Stimulated activated CD8-positive, alpha-beta memory T cell treated with anti-CD3 and anti-CD28 coated beads, Interleukin-7, amount 100 ng/mL, for 1 hour (primary cell): ENCODE measurements at places on chromosomes 16 and 17.

GRCh38 chr17:67203818-67204217 lies 41.2 kb downstream of the HELZ start:
- DNase-seq = no peak

DNA sequence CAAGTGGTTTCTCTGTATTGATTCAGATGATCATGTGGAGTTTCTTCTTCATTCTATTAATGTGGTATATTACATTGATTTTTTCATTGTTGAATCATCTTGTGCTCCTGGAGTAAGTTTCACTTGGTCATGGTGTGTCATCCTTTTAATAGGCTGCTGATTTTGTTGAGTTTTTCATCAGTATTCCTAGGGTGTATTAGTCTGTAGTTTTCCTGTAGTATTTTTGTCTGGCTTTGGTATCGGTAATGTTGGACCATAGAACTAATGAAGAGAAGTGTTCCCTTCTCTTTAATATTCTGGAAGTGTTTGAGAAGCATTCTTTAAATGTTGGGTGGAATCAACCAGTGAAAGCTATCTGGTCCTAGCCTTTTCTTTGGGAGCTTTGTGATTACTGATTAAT lies 99.0 kb downstream of the OMG start:
- DNase-seq = no peak

DNA sequence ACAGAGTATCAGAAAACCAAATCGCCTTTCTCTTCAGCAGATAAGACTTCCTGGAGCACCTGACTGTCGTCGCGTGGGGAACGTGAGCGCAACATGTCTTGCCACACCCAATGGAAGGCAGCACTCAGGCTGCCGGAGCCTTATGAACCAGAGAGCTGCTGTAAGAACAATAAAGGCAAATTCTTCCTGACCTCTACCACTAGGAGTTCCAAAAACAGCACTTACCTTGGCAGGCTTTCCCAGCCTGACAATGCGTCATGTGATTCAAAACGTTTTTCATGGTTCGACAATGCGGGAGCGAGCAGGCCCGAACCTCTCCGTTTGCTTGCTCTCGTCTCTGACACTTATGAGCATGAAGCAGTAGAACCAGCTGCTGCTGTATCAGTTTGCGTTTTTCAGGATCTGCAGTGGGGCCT lies 75.8 kb upstream of the TRAP1 start:
- no peak for DNase-seq

DNA sequence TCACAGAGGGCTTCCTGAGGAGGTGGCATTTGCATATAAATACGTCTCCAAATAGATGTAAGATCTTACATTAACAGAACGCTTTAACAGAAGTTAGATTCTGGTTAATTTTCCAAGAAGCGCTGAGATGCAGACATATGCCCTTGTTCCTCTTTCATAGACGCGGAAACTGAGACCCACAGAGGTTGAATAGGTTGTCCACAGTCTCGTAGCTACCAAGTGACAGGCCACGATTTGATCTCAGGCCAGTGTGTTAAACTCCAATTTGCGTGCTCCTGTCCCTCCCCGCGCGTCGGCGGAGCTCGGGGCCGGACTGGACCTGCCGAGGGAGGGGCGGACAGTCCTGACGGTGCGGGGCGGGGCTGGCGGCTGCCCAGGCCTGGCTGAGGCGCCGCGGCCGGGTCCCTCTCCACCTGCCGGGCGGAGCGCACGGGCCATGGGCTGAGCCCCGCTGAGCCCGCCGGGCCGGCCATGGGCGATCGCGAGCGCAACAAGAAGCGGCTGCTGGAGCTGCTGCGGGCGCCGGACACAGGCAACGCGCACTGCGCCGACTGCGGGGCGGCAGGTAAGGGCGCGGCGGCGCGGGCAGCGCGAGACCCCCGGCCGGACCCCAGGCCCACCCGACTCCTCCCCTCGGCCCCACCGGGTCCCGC lies at the start of gene ADAP2:
Gene ADAP2 (plus strand): TSS at position 402 of the 653 bp plus-strand sequence. CDS start 70 bp downstream, at position 472.
- DNase-seq = no peak

GRCh38 chr17:32477220-32477619 lies 9.6 kb upstream of the CDK5R1 start:
- no peak for DNase-seq

DNA sequence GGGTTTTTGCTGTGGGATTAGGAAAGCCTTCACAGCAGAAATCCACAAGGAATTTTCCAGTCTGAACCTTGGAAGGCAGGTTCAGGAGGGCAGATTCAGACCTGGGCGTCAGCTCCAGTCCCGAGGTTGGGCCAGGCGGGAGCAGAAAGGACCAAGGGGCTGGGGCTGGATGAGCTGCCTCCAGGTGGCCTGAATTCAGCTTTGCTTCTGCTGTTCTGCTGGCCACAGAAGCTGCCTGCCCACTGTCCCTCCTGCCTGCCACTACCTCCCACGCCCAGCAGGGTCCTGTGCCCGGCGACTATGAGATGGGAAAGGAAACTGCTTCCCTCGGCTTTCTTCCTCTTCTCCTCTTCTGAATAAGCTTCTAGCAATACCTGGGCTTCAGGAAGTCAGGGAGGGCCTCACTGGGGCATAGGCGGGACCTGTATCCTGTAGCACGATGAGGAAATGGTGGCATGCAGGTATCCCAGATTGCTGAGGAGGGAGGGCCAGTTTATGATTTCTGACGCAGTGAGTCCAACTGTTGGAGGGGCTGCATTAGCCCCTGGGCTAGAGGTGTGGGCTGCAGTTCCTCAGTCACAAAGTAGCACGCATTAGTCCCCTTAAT lies 18.4 kb downstream of the TBX4 start:
- DNase-seq = no peak

DNA sequence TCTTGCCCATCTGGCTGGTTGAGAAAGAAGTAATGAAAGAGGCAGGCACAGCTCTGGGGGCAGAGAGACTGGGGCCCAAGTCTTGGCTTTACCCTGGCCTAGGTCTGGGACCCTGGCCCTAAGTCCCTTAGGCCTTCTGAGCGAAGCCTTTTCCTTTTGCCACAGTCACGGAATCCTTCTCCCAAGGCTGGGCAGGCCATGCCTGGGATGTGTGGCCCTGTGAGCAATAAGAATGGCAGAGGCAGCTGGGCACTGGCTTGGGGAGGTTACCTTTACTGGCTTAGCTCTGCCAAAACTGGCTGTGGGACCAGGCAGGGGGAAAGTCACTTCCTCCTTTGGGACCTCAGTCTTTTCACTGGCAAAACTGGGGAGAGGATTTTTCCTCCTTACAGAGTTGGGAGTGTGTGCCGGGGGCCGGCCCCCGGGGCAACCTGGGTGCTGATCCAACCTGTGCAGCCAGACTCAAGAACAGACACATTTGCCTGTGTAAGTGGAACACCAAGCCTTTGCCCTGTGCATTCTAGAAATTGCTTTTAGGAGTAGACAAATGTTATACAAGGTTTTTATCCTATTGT lies 12.9 kb downstream of the FOXF1 start:
- no peak for DNase-seq

GRCh38 chr16:49621241-49622083 lies 234.4 kb downstream of the ZNF423 start:
- no peak for DNase-seq
